T47D (cell line): ENCODE measurements at places on chromosomes 12 and 14.

DNA sequence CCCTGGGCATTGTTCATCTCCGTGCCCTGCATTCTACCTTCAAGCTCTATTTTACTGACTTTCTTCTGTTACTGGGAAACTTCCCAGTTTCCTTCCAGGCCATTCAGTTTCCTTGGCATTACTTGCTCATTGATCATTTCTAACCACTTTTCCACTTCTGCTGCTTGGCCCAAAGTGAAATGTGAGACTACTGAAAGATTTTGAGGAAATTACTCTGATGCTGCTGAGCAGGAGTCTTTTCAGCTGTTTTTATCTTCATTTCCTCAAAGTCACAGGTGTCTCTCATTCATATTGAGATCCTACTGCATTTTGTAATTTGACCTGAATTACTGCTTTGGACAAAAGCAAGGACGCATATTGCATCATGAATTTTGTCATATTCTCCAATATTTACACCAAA, 26.4 kb upstream of the DBX2 start:
- no peak for DNase-seq

DNA sequence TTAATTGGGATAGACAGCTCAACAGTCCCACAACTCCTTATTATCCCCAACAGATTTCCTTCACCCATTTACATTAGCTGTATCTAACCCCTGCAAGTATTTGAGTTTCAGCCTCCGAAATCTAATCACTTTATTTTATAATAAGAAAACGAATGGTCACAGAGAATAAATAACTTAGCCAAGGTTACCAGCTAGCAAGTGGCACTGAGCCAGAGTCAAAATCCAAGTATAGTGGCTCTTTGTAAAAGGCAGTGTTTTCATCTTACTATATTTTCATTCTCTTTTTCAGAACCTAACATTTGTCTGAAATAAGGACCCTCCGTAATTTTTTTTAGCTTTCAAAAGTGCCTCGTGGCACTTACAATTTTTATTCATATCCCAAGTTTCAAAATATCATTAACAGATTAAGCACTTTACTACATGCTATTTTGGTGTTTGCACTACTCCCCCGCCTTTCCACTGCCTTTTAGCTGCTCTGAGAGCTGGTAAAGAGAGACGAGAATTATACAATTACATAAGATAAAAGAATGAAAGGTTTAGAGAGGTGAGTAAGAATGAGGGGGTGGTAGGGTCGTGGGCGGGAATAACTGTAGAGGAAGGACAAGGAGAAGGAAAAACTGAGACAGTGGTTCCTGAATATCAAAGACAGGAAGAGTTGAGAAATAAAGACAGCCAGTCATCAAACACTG, 3.7 kb upstream of the USP15 start:
- no peak for DNase-seq

DNA sequence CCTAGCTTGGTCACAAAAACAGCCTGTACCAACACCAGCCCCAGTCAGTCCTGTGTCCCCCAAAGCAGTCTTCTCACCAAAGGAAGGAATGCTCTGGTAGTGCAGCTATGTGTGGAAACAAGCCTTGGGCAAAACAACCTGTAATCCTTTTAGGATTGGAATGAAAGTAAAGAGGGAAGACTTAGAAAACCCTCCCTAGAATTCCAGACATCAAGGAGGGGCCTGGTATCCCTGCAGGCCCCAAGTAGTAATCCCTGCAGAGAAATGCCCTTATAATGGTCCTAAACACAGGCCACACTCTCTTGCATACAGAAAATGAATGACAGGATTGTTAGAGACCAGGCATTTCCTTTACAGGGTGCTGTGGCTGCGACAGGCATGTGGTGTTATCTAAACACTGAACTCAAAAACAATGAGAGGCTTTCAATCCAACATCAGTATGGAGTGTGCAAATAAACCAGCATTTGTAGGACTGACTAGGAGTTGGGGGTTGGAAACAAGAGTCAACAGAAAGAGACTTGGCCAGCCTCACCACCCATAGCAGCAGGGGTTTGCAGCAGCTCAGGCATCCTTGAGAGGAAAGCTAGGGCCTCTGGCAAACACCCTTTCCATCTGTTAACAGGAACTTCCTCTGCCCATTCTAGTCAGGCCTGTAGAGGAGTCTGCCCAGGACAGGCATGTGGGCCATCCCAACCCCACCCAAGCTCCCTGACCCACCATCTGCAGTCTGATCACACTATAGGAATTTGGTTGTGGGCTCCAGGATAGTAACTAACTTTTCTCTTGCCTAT, 59.1 kb downstream of the DCAF5 start:
- DNase-seq = no peak

- no peak for DNase-seq
Measured at GRCh38 chr12:92216092-92216491, 70.4 kb upstream of the BTG1 start.

DNA sequence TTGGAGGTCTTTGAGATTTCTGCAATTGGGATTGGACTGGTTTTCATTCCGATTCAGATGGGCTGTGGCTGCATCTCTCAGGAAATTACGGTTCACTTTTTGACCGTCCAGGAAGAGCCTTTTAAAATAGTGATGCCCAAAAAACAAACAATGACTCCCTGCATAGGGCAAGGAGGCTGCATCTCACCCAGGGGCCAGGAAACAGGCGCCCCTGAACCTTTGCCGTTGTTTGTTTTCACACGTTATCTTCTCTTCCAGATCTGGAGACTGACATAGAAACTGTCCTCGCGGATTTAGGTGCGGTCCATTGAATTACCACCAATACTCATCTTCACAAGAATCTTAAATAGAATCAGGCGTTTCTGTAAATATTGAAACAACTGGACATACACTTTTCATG, 66.0 kb downstream of the FLRT2 start:
- DNase-seq = no peak

GRCh38 chr12:18589316-18589715, 148.5 kb downstream of the PLCZ1 start:
- no peak for DNase-seq

- no peak for DNase-seq
Measured at GRCh38 chr12:46559311-46559710, 186.7 kb upstream of the SLC38A2 start.

- DNase-seq = peak; percentile 17
Measured at GRCh38 chr14:38616959-38617358, 361.1 kb upstream of the CLEC14A start.
